ENCODE measurements at places on chromosomes 5 and 9. TPM values are rescaled to one million over a fixed set of nuclear protein-coding genes. Genes with fewer than 3 reads are reported as not detected.

Gene IFNK
- not detected for polyA plus RNA-seq

Gene FRRS1L
- polyA plus RNA-seq, result 0.37 TPM

Gene ASPN
- 0.99 TPM for polyA plus RNA-seq

Gene MAP1B
- polyA plus RNA-seq, result 114 TPM

Gene CNTNAP3B
- 2.0 TPM for polyA plus RNA-seq

Gene CDH9
- polyA plus RNA-seq, result 0.26 TPM
